ENCODE measurements at places on chromosomes 3 and 15. TPM values are rescaled to one million over a fixed set of nuclear protein-coding genes. Genes with fewer than 3 reads are reported as not detected.

DNA sequence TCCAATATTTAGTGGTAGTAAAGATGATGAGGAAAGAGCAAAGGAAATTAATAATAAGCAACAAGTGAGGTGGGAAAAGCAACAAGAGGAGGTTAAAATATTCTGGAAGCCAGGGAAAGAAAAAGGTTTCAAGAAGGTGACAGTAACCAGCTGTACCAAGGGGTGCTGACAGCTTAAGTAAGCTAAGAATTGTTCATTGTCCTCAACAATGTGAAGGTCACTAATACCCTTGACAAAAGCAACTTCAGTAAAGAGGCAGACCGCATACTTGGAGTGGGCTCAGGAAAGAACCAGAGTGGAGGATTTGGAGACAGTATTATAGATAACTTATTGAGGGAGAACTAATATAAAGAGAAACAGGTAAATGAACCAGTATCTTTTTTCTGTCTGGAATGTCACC lies 116.2 kb downstream of the GBE1 start:
- DNase-seq, result no peak

DNA sequence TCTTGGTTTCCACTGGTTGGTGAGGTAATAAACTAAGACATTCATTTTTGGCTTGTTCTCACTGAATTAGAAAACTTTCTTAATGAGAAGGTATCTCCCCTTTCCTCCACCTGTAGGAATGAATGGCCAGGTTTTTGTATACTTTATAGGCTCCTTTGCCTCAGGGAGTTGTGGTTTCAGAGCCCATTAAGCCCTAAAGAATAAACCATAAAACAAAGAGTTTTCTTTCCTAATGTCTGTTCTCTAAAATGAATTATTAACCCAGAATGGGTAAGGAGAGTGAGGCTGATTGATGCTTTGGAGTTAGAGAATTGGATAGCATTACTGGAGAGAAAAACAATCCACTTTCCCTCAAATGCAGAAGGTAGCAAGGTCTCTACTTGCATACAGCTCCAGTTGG lies 67.6 kb downstream of the TIGIT start:
- no peak for DNase-seq

- DNase-seq, result no peak
Observed at GRCh38 chr15:101266034-101266433, 11.3 kb downstream of the SELENOS start.

Gene GOLGA8S
- 0.07 TPM for total RNA-seq

Gene LRTM1
- not detected for total RNA-seq

GRCh38 chr3:148773805-148774204 lies 53.8 kb upstream of the CPB1 start:
- no peak for DNase-seq

GRCh38 chr3:4956738-4957137 lies 22.5 kb upstream of the BHLHE40 start:
- no peak for DNase-seq

- DNase-seq, result no peak
Observed at GRCh38 chr3:136070953-136071949, 105.7 kb downstream of the PPP2R3A start.

Gene REC114
- total RNA-seq, result not detected
